ENCODE measurements at places on chromosomes 3 and 15.
A peak's percentile ranks its signal among the peaks of the same experiment; 100 is the strongest.

DNA sequence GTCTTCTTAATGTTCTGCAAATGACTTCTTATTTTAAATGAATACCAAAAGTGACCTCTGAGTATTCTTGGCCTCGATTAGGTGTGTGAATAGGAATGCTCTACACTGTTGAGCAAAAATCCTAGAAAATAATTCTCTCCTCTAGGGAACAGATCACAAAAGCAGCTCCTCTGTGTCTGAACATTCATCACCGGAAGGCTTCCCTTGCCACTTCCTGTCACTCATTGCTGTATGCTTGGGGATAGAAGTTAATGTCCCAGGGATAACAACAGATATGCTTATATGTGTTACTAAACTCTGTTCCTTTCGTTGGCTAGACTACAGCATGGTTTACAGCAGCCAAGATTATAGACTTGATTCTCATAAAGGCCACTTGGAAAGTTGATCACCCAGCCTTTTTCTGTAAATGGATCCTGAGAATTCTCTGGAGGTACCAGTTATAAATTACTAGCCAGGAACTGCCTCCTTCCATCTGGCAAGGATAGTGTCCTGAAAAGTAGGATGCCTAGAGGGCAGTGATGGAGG, 16.0 kb upstream of the PTX3 start:
- DNase-seq = no peak

DNA sequence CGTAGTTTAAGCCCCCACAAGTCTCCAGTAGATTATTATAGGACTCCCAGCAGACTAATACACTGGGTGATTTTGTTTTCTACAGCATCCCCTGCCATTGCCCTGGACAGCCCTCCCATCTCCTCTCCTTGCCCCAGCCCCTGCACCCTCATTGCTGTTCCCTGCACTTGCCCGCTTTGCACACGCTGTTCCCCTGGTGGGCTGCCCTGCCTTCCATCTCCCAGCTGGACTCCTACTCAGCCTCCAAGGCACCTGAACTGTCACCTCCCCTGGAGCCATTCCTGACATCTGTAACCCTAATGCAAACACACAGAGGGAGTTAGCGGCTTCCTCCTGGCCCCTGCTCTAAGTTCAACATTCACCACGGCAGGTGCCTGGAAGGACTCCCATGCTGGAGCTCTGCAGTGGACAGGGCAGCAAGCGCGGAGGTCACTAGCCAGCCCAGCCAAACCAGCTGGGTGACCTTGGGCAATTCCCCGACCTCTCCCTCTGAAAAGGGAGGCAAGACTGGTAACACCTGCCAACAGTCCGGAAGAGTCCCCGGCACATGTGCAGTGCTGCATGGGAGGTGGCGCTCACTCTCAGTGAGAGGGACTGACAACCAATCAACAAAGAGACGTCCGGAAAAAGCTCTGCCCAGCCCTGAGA, 38.8 kb upstream of the IQSEC1 start:
- no peak for DNase-seq

GRCh38 chr3:186381424-186382216, 19.6 kb upstream of the DGKG start:
- no peak for DNase-seq

GRCh38 chr3:123870033-123870432, 14.1 kb downstream of the MYLK start:
- DNase-seq = no peak

DNA sequence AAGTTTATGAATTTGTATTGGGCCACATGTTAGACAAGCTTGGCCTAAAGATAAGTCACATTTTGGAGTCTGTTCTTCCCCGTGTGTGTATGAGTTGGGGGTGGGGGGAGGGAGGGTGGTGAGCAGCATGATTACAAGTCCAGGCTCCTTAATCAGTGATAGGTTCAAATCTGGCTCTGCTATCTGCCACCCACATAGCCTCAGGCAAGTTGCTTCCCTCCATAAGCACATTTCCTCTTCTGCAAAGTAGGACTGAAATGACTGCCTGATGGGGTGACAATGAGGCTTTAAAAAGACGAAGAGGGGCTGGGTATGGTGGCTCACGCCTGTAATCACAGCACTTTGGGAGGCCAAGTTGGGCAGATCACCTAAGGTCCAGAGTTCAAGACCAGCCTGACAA, 1.1 kb upstream of the SPATA12 start:
- DNase-seq = no peak

DNA sequence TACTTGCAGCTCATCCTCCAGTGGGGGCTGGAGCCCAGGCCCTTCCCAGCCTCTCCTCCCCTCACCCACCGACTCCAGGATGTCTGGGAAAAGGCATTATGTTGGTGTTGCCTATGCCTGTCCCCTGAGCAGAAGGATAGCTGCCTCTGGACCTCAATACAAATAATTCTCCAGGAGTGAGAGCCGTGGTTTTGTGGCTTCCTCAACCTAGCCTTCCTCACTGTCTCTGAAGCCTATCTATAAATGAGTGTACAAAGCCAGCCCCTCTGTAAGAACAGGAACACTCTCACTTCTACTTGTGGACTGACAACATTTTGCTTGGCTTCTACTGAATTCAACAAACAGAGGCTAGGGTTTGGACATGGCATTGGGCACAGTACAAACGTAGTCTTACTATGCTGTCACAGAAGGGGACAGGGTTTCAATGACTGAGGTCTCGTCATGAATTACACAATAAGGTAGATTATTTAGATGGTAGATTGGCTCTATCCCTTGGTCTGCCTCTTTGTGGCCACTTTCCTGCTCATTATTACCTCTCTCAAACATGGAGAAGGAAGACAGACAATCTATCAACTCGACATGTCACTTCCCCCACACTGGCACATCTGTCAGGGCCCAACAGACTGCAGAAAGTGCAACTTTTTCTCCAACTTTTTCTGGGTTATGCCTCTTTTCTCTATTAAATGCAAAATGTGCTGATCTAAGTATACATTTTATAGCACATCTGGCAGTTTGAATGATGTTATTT, 82.8 kb upstream of the MEX3B start:
- DNase-seq = no peak

DNA sequence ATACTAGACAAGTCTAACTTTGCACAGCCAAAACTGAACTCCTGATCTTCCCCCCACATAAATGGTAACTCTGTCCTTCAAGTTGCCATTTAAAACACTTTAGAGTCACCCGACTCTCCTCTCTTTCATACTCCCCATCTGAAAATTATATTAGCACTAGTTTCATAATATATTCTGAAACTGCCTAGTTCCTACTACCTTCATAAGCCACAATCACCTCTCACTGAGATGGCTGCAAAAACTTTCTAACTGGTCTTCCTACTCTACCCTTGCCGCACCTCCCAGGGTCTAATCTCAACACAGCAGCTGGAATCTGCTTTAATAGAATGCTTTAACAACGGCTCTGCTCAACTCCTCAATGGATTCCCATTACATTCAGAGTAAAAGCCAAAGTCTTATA, 55.0 kb downstream of the GLB1 start:
- DNase-seq = no peak

DNA sequence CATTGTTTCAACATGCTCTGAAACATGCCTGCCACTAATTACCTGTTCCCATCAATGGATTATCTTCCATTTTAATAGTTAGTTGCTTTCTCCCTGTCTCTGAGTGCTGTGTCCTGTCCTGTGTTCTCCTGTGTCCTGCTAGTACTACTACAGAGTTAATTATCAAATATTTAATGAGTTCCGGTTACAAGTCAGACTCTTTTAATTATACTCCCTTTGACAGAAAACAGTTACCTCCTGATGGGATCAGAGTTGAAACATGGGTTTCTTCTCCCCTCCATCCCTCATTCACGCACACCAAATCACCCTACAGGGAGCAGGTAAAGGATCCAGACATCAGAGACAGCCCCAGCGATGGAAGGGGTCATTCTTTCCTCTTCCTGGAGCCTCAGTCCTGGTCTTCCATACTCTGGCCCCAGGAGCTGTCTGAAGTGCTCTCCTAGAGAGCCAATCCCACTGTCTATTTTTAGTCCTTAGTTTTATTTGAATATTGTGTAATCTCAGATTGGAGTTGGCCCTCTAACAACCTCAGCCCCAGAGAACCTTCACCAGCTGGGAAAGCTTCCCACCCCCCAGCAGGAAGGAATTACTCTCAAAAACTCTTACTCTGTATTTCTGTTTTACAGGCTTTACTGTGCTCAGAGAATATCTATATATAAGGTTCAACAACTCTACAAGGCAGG, 137.0 kb upstream of the C2CD4B start:
- peak; percentile 26 for DNase-seq

DNA sequence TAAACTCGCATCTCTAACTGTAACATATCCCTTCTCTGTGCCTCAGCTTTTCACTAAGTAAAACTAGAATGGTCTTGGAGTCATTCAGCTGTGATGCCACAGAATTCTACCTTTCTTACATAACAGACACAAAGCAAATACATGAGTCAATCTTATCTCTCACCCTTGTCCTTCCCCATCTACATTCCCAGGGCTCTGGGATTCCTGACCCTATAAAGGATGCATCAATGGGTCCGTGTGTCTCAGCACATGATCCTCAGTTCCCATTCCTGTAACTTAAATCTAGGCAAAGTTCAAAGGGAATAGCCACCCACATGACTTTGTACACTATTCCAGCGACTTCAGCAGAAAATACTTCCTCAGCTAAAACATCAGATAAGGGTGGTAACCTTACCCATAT, 11.8 kb upstream of the ARL8B start:
- DNase-seq = no peak

DNA sequence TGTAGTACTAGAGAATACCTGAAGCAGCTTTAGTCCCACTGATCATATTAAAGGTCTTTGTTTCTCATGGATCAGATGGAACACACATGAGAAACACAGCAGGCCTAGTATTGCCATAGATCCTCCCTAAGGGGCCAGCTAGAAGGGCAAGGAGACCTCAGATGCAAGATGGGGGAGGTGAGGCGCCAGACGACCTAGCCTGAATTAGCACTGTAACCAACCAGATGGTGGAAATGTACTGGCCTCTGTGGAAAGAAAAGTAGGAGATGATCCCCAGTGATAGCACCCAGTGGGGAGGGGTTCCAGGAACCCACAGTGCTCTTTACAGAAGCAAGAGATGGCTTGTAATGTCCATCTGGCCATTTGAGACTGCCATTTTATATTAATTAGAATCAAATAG, 138.2 kb upstream of the ZNF385D start:
- DNase-seq = no peak

GRCh38 chr15:59074607-59075006, 30.3 kb upstream of the CCNB2 start:
- DNase-seq = no peak

- no peak for DNase-seq
Observed at GRCh38 chr15:58138106-58138505, at the start of gene AQP9. Gene AQP9, plus strand, starts transcription at chr15:58138381. Its CDS starts 185 bp downstream, at chr15:58138566.

- peak; percentile 29 for DNase-seq
Observed at GRCh38 chr3:17577796-17578520, 164.5 kb downstream of the TBC1D5 start.

- DNase-seq = no peak
Observed at GRCh38 chr3:16415911-16416476, 97.5 kb downstream of the RFTN1 start.

- DNase-seq = no peak
Observed at GRCh38 chr3:160754371-160754854, 1.6 kb upstream of the PPM1L start.

GRCh38 chr3:138136201-138136600, 4.0 kb upstream of the A4GNT start:
- no peak for DNase-seq

DNA sequence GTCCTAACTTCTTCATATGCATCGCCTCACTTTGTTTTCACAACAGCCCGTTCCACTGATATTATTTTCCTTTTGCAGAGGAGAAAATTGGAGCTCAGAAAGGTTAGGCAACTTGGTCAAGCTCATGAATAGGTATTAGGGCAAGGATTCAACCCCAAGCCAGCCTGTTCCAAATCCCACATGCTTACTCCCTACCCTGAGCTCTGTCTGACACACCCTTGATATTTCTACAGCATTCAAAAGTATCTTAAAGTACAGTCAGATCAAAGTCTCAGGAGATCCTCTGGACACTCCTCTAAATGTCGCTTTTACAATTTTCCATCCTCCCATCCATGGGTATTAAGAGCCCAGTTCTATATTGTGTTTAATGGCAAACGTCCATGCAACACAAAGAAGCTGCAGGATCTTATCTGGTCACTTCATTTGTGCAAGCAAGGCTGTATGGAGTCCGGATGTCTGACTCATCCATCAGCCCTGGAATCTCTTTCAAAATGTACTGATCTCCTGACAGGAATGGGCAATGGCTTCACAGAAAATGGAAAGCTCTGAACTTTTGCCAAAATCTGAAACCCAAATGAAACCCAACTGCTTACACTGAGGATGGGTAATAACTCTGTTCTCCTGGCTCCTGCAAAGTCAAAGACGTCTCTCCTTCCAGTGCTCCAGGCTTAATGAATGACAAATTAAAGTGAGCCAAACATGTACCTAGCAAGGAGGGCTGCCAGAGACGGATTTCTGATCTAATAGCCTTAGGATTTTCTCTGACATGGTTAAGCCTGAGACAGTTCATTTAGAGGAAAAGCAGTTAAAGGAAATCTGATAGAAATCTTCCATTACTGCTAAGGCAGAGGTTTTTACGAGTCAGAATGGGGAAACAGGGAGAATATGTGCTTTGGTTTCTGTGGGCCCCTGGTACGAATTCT, 230.9 kb upstream of the RORA start:
- peak; percentile 35 for DNase-seq

GRCh38 chr3:43104660-43105595, 951 bp downstream of the POMGNT2 start:
- DNase-seq = no peak

DNA sequence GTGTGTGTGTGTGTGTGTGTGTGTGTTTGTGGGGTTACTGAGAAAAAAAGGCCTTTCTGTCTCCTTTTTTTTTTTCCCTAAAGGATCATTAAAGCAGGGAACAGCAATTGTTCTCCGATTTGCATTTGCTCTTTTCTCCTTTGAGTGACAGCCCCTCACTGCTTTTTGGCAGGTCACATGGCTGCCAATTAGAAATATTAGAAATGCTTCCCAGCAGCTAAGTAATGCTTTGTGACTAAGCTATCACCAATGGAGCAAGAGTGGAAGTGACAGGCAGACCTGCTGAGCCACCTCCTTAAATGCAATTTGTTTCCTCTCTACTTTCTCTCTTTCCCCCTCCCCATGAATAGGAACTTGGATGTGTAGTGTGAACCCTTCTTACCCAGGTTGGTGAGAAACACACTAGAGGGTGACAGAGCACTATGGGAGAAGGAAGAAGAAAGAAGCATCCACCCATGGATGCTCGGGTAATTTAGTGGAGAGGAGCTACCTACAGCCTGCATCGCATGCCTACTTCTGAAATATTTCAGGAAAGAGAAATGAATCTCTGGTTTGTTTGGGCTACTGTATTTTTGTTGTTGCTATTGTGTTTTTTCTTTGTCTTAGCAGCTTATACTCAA, 165.2 kb upstream of the PDZRN3 start:
- DNase-seq = no peak
